ENCODE measurements at places on chromosomes 3 and 15. TPM values are rescaled to one million over a fixed set of nuclear protein-coding genes. Genes with fewer than 3 reads are reported as not detected.

The PLAAT1 gene
- not detected for total RNA-seq

The PCBP4 gene
- 150 TPM for total RNA-seq

The NUDT16 gene
- total RNA-seq = 23.4 TPM

GRCh38 chr3:31514570-31514969 lies 18.2 kb upstream of the STT3B start:
- ATAC-seq = peak; percentile 54

- no peak for ATAC-seq
Measured at GRCh38 chr3:179369621-179370020, 22.1 kb downstream of the MFN1 start.

The TMC3 gene
- 0.07 TPM for total RNA-seq

DNA sequence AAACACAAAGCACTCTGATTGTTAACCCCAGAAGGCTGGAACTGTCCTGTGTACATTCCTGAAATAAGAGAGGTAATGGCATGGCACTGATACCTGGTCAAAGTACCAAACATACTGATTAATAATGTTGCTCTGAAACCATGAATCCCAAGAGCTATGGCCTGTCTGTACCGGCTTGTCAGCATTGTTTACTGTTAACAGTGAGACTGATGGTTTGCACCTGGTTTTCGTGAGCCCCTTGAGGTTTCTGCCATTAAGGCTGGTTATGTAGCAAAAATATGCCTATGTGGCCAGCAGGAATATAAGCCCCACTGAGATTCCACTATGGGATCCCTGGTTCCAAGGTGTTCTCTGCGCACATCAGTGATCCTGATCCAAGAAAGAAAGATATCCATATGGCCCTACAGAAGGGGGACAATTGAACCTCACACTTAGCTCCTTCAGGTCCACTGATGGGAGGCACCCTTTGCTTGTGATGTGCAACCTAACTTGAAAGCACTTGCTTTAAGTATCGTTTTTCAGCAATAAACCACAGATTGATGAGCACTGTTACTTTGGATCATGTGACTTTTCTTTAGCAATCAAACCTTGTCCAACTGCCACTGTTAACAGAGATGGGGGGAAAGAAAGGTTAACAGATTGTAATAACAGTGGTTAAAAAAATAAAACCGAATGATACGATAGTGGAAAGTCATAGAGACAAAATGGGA lies 65.2 kb downstream of the TBL1XR1 start:
- ATAC-seq = no peak
